Gastroesophageal sphincter (tissue), 4 donors: ENCODE measurements at places on chromosomes 3 and 15. TPM values are rescaled to one million over a fixed set of nuclear protein-coding genes. Genes with fewer than 3 reads are reported as not detected.

SNURF gene
- total RNA-seq: 5.1 TPM

PRTG gene
- 1.0 TPM for total RNA-seq

GOLGA8Q gene
- total RNA-seq: 1.2 TPM

KBTBD8 gene
- 3.8 TPM for total RNA-seq

PSMD6 gene
- 83.4 TPM for total RNA-seq

ACTRT3 gene
- total RNA-seq: 5.1 TPM

SH3GL3 gene
- total RNA-seq: not detected

RAD51 gene
- not detected for total RNA-seq

KBTBD12 gene
- 11.2 TPM for total RNA-seq

HACD3 gene
- 34.9 TPM for total RNA-seq

ENTPD3 gene
- total RNA-seq: 3.3 TPM

CFAP92 gene
- 1.3 TPM for total RNA-seq

SLC12A8 gene
- 2.3 TPM for total RNA-seq

LRRC31 gene
- not detected for total RNA-seq

CLDN11 gene
- 7.7 TPM for total RNA-seq

ATP2B2 gene
- total RNA-seq: not detected

CD96 gene
- total RNA-seq: 0.19 TPM

SIDT1 gene
- total RNA-seq: 0.15 TPM

CCR9 gene
- not detected for total RNA-seq

NRROS gene
- 14.2 TPM for total RNA-seq

IQCH gene
- total RNA-seq: not detected

SLMAP gene
- total RNA-seq: 523 TPM

UROC1 gene
- total RNA-seq: not detected

IQCF6 gene
- total RNA-seq: not detected

COL6A5 gene
- total RNA-seq: 0.04 TPM

GOLGA8T gene
- not detected for total RNA-seq

SLC28A2 gene
- not detected for total RNA-seq

GNAT1 gene
- total RNA-seq: not detected

ACVR2B gene
- 9.2 TPM for total RNA-seq

HRH1 gene
- 8.3 TPM for total RNA-seq

PDZRN3 gene
- 242 TPM for total RNA-seq

SCN5A gene
- total RNA-seq: 1.7 TPM

CACNA2D3 gene
- 4.7 TPM for total RNA-seq

LARP6 gene
- 46.5 TPM for total RNA-seq

P2RY13 gene
- total RNA-seq: 0.58 TPM

MESP2 gene
- not detected for total RNA-seq

PAQR9 gene
- not detected for total RNA-seq

CCNDBP1 gene
- 43.0 TPM for total RNA-seq

CPNE9 gene
- not detected for total RNA-seq
